ENCODE measurements at places on chromosomes 7 and 10.

DNA sequence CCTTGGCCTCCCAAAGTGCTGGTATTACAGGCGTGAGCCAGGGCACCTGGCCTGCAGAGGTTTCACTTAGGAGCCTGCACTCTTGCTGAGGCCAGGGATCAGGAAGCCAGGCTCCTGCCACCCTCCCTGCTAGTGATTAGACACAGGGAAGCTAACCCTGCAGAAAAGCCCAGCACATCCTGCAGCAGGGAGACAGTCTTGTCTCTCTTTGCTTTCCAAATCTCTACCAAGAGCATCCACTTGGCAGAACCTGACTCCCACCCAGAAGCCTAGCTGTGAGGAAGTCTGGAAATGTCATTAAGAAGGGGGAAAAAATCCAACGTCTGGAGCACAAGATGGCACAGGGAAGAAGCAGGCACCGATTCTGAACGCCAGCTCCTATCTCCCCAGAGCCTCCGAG is 8.0 kb upstream of the FAM171A1 start:
- DNase-seq: no peak

GRCh38 chr10:11162828-11163599 is 145.3 kb downstream of the CELF2 start:
- DNase-seq: no peak

DNA sequence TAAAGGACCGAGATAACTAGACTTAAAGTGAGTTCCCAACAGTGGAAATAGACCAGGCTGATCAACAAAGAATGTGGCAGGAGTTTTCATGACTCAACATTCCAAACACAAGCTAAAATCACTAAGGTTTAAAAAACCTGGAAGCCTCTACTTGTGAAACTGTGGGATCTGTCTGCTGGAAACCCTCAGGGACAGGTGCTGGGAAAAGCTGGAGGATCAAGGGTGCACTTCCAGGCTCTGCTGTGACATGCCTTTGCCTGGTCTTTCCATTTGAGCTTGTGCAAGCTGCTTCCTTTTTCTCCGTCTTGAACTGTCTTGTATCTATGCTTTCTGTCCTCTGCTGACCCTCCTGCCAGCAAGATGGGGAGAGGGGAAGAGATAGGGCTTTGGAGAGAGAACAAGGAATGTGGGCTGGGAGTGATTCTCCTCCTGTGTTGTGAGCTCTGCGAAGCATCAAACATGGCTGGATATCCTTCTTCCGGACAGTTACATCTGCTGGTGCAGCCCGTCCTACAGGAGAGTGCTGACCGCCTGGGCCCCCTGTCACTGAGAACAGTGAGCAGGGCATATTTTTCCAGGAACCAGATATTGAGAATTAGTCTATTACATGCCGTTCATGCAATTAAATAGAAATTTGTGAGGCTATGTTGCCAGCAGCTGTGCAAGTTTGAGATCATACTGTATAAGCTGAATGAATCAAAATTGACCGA is 25.5 kb downstream of the ARHGAP22 start:
- no peak for DNase-seq

GRCh38 chr7:69732203-69732602 is 133.9 kb downstream of the AUTS2 start:
- DNase-seq: no peak

- DNase-seq: no peak
Measured at GRCh38 chr7:22426463-22427094, 69.6 kb upstream of the RAPGEF5 start.

DNA sequence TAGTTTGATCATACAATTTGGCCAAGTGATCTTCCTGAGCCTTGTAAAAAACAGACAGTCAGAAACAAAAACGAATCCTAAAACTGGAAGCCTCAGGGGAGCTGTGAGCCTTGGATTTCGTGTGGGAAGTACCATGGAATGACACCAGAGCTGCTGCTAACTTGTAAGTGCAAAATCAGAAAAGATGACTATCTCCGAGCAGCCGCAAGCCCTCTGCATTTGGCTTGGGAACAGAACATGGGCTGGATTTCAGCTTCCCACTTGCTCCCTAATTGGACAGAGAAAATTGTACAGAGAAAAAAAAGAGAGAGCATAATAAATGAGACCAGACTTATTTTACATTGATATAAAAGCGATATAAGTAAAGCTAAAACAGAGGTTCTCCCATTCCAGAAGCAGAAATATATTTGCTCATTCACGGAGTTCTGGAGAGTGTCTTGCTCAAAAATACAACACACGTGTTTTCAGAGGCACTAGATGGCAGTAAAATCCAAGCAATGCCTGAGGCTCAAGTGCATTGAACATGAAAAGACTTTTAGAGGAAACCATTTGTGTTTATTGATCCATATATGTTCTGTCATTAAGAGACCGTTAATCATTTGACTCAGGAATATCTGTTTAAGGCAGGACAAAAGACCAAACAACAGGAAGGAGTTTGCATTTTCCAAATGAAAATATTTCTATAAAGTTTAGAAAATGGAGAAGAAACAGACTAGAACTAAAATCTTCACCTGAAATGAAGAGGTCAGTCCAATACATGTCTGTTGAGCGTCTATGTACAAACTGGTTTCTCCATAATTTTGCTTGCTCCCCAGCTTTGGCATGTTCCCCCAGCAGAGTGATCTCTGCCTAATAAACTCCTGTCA is 78.3 kb upstream of the SLC26A5 start:
- DNase-seq: no peak

- DNase-seq: no peak
Measured at GRCh38 chr7:98875501-98875900, 2.8 kb upstream of the TRRAP start.

- no peak for DNase-seq
Measured at GRCh38 chr7:158123753-158124152, 463.9 kb downstream of the PTPRN2 start.

DNA sequence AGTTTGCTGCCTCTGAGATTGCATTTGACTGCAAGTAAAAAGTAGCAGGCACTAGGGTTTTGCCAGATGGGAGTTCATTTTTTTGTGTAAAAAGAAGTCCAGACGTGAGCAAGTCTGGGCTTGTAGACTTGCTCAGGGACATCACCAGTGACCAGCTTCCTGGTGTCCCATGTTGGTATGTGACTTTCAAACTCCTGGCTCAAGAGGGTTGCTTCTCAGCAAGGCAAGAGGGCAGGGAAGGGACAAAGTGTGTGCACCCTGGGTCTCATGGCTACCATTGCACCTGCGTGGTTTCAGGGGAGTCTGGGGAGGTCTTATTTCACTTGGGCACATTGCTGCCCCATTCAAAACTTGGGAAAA is 79.3 kb upstream of the ZNF716 start:
- DNase-seq: no peak

DNA sequence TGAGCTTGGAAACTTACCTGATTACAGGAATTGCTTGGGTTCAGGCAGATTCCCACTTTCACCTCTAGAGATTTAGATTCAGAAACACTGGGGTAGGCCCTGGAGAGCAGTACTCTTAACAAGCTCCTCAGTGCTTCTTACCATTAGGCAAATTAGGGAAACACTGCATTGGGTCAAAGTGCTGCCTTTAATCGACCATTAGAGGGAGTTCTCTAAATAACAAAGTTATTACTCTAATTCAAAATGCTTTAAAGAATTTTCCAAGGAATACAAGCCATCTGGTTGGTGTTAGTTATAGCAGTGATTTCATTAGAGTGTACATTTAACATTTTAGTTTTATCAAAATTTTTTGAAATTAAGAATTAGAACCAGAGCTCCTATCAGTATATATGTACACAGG is 324.5 kb downstream of the GFRA1 start:
- DNase-seq: no peak

GRCh38 chr7:81294897-81295515 is 376.2 kb upstream of the SEMA3C start:
- no peak for DNase-seq

- DNase-seq: no peak
Measured at GRCh38 chr10:61830846-61831273, 70.6 kb upstream of the ARID5B start.

DNA sequence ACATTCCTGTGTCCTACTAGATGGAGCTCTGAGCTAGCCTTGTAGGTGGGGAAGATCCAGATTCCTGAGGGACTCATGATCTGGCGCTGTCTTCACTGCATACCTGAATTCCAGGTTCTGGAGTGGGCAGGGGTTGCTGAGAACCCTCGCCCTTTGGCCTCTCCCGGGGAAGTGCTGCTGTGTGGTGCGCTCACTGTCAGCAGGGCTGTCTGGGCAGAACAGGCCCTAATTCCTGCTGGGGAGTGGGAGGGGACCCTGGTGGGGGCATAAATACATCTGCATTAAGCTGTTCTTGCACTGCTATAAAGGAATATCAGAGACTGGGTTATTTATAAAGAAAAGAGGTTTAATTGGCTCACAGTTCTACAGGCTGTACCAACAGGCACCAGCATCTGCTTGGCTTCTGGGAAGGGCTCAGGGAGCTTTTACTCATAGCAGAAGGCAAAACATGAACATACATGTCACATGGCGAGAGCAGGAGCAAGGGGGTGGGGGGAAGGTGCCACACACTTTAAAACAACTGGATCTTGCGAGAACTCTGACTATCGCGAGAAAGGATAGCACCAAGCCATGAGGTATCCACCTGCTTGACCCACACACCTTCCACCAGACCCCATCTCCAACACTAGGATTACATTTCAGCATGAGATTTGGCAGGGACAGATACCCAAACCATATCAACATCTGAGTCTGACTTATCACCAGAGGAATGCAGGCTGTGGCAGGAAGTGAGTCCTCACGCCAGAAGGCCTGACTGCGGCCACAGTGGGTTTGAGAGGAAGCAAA is 115.0 kb downstream of the ADCY1 start:
- peak; percentile 55 for DNase-seq

GRCh38 chr7:29345590-29345989 is 151.0 kb downstream of the CHN2 start:
- DNase-seq: no peak

GRCh38 chr10:8224591-8224990 is 170.1 kb downstream of the GATA3 start:
- no peak for DNase-seq

DNA sequence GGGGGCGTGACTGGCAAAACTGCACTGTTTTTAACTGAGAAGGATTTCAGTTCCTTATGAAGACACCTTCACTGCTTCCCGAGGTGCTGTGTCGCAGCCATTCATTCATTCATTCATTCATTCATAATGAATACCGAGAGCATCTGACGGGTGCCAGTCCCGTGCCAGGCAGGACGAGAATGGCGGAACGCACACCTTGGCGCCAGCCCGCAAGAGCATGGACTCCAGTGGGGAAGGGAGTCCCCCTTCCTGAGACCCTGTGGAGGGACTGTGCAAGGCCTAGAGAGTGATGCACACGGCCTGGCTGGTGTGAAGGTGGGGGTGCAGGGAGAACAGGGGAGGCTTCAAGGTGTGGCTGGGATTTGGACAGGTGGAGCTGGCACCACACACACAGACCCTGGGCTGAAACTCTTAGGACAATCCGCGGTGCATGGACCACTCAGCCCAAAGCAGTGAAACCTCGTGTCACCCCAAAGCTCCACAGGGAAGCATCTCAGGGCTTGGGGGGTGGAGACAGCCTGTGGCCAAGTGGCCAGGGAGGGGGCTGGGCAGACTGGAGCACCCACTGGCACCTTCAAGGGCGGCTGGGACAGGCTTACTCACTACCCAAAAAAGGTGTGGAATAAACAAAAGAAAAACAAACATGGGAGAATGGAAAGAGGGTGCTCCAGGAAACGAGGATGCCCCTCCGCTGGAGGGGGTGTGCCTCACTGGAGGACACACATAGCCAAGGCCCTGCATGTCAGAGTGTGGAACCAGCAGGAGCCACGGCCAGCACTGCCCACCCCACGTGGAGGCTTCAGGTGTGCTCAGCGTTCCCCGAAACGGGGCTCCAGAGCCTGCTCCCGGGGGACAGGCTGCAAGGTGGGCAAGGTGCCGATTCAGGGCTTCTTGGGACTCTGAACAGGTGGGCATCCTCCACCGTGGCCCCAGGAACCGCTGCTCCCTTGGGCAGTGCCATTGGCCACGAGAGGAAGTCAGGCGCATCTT is 37.7 kb downstream of the EBF3 start:
- DNase-seq: no peak

DNA sequence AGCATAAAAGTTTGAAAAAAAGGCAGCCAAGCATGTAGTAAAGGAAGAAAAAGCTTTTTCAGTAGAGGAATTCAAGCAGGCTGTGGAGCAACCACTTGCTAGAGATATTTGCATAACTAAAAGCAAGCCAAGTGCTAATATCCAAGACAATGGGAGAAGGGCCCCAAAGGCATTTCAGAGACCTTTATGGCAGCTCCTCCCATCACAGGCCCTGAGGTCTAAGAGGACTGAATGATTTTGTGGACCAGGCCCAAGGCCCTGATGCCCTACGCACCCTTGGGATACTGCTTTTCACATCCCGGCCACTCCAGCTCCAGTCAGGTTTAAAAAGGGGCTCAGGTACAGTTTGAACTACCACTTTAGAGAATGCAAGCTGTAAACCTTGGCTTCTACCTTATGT is 261.7 kb upstream of the SEMA3C start:
- DNase-seq: no peak

GRCh38 chr10:29922892-29923291 is 136.5 kb downstream of the JCAD start:
- no peak for DNase-seq

DNA sequence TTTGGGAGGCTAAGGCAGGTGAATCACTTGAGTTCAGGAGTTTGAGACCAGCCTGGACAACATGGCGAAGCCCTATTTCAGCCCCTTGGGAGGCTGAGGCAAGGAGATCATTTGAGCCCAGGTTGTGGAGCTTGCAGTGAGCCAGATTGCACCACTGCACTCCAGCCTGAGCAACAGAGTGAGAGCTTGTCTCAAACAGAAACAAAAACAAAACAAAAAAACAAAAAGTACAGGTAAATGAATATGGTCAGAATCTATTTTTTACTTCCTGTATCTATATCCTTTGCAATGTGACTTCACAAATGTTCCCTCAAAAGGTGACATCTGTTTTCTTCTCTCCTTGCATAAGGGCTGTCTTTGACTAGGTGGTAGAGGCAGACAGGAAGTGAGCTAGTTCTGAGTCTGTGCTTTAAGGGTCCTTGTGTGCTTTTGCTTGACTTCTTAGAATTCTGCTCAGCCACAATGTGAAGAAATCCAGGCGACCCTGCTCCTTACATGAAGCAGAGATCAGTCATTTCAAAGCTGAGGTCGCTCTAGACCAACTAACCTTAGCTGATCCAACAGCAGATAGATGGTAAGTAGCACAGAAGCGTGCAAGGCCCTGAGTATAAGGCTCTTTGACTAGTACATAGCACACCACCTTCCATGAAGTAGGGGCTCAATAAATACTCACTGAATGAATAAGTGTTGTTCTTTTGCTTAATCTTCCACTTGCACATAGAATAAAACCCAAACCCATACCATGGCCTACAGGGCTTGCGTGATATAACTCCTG is 423.2 kb upstream of the PCDH15 start:
- no peak for DNase-seq

GRCh38 chr10:97888641-97889262 is 39.1 kb downstream of the GOLGA7B start:
- DNase-seq: no peak

GRCh38 chr7:25731846-25732245 is 420.2 kb upstream of the NFE2L3 start:
- no peak for DNase-seq

- peak; percentile 82 for DNase-seq
Measured at GRCh38 chr7:5424749-5425506, 1.3 kb upstream of the TNRC18 start.

All from type B pancreatic cell (in vitro differentiated cells).